ENCODE measurements at places on chromosomes 2 and 18.

- DNase-seq = no peak
Measured at GRCh38 chr2:218754201-218754600, 27.7 kb upstream of the CYP27A1 start.

DNA sequence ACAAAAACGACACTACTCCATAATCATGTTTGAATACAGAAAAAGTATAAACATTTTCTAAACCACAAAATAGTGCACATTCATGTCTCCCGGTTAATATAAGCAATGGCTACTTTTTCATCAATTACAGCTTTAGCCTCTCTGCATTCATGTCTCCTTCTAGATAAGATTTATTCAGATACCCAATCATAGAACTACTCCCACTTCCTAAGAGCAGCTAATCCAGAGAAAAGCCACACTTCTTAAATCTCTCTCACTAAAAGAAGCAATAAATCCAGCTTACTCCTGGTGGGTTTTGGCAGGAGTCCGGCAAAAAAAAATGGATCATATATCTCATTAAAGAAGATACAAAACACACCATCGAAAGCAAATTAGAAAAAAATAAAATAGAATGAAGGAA lies 20.1 kb downstream of the DSEL start:
- DNase-seq = no peak

- no peak for DNase-seq
Measured at GRCh38 chr2:128008074-128008672, 19.7 kb downstream of the SAP130 start.

DNA sequence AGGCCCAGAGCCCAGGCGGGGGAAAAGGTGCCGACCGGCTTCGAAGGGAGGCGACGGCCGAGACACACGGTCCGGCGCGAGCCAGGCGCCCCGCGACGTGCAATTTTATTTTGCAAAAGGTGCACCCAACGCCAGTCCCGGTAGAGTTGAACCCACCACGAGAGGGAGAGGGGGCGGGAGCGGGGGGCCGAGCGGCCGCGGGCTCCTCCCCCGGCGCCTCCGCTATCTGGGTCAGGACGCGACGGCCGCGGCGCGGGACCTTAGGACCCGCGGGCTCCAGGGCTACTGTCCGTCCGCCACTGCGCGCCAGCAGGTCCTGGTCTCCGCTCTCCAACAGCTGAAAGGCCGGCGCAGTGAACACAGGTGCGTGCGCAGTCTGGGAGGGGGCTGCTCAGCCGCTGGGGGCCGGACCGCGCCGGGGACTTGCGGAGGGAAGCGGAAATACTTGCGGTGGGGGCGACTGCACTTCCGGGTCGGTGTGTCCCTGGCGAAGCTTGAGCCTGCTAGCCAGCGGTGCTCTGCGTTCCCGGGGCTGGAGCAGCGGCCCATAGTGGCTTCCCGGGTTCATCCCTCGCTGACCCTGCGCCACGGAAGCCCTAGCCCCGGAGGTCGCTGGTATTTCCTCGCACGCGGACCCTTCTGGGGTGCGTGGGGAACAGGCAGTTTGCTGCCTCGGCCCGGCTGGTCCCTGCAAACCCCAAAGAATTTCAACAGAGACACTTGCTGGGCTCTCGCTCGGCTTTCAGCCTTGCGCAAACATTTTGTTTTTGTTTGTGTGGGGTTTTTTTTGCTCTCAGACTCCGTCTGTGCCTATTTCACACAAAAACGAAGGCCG lies at the start of gene RMDN2:
Gene RMDN2 (plus strand): TSS at position 225 of the 835 bp plus-strand sequence. CDS start 3,991 bp downstream, outside the sequence.
- peak; percentile 90 for DNase-seq

DNA sequence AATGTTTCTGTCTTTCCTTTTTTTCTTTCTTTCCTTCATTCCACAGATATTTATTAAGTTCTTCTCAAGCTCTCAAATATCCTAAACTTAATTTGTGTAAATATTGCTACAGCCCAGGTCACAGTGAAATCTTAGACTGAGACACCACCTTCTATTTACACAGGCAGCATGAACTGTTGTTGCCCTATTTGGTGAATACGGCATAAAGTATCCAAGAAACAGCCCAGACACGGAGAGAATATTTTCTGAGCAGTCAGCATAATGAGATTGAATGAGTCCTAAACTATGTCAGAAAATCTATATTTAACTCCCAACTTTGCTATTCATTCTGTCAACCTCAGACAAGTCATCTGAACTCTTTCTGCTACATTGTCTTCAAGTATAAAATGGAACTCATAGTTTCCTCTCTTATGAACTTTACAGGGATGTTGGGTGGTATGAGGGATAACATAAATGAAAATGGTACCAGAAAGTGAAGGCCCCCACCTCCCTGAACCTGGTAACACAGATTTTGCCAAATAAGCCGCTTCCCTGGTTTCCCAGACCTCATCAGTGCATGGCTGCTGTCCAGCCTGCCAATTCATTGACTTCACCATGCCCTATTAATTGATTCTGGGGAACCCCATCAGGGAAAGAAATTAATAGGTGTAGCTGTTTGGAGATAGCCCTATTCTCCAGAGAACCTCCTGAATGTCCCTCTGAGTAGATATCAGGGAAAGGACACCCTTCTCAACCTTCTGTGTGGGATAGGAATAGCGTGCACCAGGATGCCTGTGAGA lies 235.9 kb downstream of the SETBP1 start:
- no peak for DNase-seq

- no peak for DNase-seq
Measured at GRCh38 chr2:109507217-109507616, 106.5 kb downstream of the SEPTIN10 start.

GRCh38 chr2:218214116-218214515 lies 2.9 kb upstream of the ARPC2 start:
- no peak for DNase-seq

GRCh38 chr2:68936889-68937288 lies 15.8 kb downstream of the GKN2 start:
- no peak for DNase-seq

DNA sequence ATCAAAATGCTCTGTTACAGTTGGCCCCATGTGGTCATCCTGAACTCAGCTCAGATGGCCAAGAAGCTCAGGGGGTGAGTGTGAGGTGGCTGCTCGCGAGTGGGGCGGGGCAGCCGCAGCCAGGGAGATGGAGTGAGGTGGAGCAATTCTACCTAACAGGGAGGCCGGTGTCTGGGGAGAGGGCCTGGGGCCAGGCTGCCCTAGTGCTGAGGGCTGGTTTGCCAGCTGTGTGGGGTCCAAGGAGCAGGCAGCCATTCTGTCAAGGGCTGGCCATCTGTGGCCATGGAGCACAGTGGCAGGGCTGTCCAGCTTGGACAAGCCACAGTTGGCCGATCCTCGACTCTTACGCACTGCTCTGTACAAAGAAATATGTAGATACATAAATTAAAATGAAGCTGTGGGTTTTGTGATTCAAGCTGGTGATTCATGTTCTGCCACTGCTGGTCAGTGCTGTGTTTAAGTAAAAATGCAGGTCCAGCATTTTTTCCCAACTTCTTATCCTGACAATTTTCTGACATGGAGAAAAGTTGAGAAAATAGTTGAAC lies 82.1 kb downstream of the HS6ST1 start:
- DNase-seq = no peak

DNA sequence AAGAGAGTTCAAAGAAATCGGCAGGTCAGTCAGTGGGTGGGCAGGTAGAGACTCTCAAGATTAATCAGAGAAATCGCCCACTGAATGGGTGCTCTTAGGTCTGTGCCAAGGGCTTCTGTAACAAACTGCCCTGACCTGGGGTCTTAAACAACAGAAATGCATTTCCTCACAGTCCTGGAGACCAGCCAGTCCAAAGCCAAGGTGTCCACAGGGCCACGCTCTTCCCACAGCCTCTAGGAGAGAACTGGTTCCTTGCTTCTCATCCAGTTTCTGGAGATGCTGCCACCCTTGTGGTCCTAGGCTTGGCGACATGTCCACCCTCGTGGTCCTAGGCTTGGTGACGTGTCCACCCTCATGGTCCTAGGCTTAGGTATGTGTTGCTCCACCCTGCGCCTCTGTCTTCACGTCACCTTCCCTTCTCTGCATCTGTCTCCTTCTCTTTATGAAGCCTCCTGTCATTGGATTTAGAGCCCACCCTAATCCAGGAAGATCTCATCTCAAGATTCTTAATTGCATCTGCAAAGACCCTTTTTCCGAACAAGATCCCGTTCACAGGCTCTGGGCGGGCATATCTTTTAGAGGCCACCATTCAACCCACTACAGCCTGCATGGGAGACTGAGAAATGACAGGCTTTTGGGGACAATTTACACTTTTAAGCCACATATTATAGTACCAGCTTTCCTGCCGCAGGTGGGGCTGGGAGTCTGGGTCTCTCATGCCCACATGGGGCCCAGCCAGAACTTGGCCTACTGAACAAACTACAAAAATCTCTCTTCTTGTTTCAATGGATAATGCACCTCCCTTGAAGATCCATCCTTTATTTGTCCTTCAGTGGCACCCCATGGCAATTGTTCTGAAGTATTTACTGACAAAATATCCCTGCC lies 161.3 kb downstream of the ASB1 start:
- DNase-seq = no peak

- no peak for DNase-seq
Measured at GRCh38 chr2:72165792-72166191, 18.1 kb upstream of the CYP26B1 start.

- DNase-seq = no peak
Measured at GRCh38 chr2:106536490-106536889, 49.3 kb downstream of the CD8B2 start.

DNA sequence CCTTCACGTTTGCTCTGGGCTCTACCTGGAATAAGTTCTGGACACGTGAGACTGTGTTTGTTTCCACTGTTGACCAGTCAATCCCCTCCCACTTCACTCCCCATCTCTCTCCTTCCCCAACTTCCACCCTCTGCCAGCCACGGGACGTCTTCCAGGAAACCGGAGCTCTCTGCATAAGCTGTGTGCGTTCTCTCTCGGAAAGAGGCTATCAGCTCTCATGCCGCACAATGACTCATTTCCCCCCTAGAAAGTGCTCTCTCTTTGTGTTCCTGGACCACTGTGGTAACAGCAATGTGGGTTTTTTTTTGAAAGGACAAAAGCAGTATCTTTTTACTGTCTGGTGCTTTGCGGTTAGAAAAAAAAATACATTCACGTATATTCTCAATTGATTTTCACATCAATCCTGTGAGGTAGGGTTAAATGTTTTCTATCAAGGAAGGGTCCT lies 10.2 kb downstream of the PROKR1 start:
- DNase-seq = peak; percentile 71

DNA sequence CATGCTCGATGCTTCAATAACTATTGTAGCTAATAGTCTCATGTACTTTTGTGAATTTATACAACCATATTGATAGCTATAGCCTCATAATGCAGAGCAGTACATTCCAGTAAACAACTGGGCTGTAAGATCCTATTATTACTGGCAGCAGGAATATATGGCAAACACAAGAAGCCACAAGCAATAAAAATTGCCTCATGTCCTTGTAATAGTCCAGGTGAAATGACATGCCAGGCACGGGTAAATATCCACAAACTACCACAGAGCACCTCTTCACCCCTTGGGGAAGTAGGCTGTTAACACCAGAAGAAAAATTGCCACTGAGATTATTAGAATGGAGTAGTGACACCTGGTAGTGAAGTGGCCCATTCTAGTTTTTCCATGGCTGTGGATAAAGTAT lies 158.3 kb downstream of the MTX2 start:
- no peak for DNase-seq

DNA sequence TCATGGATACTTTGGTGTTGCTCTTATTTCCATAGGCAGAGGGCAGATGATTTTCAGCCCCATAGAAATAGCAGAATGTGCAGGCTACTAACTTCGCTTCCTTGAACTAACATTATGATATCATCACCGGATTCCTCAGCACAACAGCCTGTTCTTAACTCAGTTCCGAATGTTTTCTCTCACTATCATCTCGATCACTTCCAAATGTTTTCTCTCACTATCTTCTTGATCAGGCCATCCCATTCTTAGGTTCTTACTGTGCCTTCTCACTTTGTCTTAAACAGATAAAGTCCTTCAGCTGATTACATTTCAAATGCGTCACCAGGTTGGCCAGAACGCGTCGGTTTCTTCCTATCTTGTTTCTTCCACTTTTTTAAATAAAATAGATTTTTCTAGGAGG lies 11.4 kb upstream of the MBD2 start:
- no peak for DNase-seq

DNA sequence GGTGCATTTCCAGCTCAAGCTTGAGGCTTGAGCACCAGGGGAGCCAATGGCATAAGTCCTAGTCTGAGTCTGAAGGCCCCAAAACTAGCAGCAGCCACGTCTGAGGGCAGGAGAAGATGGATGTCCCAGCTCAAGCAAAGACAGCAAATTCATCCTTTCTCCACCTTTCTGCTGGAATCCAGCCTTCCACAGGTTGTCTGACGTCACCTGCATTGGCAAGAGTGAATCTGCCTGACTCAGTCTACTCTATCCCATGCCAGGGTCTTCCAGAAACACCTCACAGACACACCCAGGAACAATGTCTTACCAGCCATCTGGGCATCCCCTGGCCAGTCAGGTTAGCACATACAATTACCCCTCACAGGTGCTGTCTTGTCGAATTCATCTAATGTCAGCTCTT lies 76.2 kb upstream of the SOX11 start:
- DNase-seq = no peak

DNA sequence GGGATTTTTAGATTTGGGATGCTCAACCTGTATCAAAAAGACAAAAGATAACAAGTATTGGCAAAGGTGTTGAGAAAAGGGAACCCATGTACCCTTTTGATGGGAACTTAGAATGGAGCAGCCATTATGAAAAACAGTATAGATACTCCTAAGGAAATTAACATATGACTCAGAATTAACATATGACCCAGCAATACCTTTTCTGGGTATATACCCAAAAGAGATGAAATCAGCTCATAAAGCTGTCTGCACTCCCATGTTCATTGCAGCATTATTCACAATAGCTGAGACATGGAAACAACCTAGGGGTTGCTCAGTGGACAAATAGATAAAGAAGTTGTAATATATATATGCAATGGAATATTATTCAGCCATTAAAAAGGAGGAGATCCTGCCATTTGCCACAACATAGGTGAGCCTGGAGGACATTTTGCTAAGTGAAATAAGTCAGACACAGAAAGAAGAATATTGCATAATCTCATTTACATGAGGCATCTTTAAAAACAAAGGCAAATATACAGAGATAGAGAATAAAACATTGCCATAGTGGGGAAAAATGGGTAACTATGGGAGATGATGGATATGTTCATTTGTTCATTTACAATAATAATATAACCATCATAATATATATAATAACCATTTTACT lies 142.1 kb downstream of the PTRHD1 start:
- DNase-seq = no peak

DNA sequence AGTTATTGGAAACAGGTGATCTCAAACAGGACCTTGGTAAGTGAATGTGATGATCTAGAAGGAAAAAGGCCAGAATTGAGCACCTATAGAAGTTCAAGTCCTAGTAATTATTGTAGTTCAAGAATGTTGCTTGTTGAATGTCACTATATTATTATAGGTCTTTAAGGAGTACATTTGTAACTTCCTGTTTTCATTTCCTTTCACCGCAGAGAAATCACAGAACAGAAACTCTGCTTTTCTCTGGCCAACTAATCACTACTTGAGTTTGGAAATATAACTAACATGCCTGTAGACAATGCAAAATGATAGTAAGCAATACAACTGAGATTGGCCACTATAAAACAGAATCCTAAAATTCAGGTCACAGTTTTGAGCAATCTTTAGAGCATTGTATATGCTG lies 61.8 kb upstream of the EFEMP1 start:
- no peak for DNase-seq

Data from activated T-cell treated with anti-CD3 and anti-CD28 coated beads, Interleukin-2, amount 50 U/mL, for 48 hours (primary cell).